Spinal cord (tissue), 10 donors: ENCODE measurements at places on chromosomes 11 and 22. TPM values are rescaled to one million over a fixed set of nuclear protein-coding genes. Genes with fewer than 3 reads are reported as not detected.

DNA sequence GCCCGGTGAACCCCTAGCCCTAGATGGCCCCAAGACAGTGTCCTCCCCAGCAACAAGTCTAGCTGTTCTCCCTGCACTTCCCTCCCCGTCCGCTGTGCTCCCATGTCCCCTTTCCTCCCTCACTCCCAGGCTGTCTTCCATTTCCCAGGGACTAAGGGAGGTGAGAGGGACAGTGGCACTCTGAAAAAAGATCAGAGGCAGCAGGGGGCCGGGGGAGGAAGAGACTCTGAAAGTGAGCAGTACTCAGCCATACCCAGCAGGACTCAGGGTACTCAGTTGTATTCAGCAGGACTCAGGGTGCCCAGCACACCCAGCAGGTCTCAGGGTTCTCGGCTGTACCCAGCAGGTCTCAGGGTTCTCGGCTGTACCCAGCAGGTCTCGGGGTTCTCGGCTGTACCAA, 48.4 kb upstream of the THY1 start:
- no peak for DNase-seq

GRCh38 chr11:83241291-83241946, 44.7 kb downstream of the CCDC90B start:
- peak; percentile 54 for DNase-seq

DNA sequence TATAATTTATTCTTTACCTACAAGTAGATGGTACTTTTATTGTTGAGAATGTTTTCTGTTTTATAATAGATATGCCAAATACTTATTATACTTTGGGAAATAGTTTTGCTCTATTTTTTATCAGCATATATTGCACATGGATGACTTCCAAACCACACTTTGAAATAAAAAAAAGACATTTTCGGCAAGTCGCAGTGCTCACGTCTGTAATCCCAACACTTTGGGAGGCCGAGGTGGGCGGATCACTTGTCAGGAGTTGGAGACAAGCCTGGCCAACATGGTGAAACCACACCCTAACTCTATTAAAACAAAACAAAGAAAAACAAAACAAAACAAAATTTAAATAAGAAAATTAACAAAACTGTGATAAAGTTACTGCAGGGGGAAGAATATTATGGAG, 983.9 kb upstream of the CNTN5 start:
- no peak for DNase-seq

The TRIM66 gene
- total RNA-seq = 8.5 TPM

The TPBGL gene
- 0.20 TPM for total RNA-seq
